ENCODE measurements at places on chromosomes 12 and 14. TPM values are rescaled to one million over a fixed set of nuclear protein-coding genes. Genes with fewer than 3 reads are reported as not detected.

GRCh38 chr14:24991821-24992220, 58.1 kb downstream of the STXBP6 start:
- H3K27ac ChIP-seq, result no peak overlapping the region
- no peak for DNase-seq
- H3K4me3 ChIP-seq, result no peak overlapping the region
- H3K36me3 ChIP-seq, result peaks cover 4% of the 10 kb centered on the region
- H3K4me1 ChIP-seq, result peaks cover 7% of the 10 kb centered on the region

Gene DCN
- total RNA-seq, result 1,906 TPM

DNA sequence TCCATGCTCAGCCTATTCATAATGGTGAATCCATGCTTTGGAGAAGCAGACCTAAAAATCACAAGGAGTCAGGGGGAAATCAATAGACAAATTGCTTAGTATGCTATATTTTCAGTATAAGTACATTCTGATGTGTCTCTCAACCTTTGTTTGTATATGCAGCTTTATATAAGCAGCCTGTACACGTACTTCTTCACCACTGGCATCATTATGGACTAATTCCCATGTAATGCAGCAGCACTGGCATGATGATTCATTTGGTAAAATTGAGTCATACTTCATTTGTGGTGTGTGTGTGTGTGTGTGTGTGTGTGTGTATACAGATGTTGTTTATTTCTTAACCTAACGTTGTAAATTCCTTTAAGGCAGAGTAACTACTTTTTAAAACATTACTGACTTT, 10.9 kb downstream of the DCP1B start:
- H3K4me1 ChIP-seq, result peaks cover 15% of the 10 kb centered on the region
- H3K27ac ChIP-seq, result peak overlapping the region; percentile 46

- H3K4me3 ChIP-seq, result no peak overlapping the region
- peak; percentile 71 for DNase-seq
- peaks cover 56% of the 10 kb centered on the region for H3K4me1 ChIP-seq
- H3K27ac ChIP-seq, result peak overlapping the region; percentile 86
- no peaks in the 10 kb centered on the region for H3K27me3 ChIP-seq
- no peaks in the 10 kb centered on the region for H3K36me3 ChIP-seq
These were observed 45.9 kb downstream of the TSPAN9 start for GRCh38 chr12:3122841-3123678.

DNA sequence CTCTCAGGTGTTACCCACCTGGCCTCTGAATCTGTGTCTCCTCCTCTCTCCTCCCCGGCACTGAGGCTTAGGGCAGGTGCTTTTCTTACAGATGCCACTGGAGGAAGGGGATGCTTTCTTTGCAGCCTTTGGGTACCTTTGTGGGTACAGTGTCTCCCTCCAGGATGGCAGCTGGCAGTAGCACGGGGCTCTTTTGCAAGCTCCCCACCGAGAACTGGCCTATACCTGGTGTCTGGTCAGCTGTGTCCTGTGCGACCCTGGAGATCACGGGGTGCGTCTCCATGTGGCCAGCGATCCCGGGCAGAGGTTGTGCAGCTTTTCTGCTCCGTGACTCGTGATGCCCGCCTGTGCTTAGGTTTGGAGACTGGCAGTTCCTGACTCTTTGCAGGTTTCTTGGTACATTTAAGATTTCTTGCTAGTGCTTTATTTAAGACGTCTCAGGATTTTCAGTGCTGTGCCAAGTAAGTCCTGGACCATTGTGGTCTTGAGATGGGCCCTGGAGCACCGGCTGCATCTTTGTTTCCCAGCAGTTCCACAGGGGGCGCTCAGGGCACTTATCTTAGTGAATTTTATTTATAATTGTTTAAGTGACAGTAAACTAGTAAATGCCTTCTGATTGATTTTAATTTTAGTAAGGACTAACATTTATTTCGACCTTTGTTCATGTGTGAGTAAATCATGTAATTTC, 68.9 kb downstream of the DDX51 start:
- H3K27me3 ChIP-seq, result no peaks in the 10 kb centered on the region
- no peak overlapping the region for H3K4me3 ChIP-seq
- no peak for DNase-seq

- no peak overlapping the region for H3K4me3 ChIP-seq
- peak overlapping the region; percentile 56 for H3K27ac ChIP-seq
- no peaks in the 10 kb centered on the region for H3K27me3 ChIP-seq
- no peak for DNase-seq
- H3K4me1 ChIP-seq, result peaks cover 15% of the 10 kb centered on the region
These were observed 98.0 kb downstream of the VCPKMT start for GRCh38 chr14:50018201-50018932.

- no peak overlapping the region for H3K27ac ChIP-seq
- H3K4me3 ChIP-seq, result no peak overlapping the region
- H3K27me3 ChIP-seq, result no peaks in the 10 kb centered on the region
- H3K36me3 ChIP-seq, result no peaks in the 10 kb centered on the region
- peaks cover 12% of the 10 kb centered on the region for H3K4me1 ChIP-seq
- no peak for DNase-seq
These were observed 6.1 kb upstream of the CD9 start for GRCh38 chr12:6193853-6194815.

DNA sequence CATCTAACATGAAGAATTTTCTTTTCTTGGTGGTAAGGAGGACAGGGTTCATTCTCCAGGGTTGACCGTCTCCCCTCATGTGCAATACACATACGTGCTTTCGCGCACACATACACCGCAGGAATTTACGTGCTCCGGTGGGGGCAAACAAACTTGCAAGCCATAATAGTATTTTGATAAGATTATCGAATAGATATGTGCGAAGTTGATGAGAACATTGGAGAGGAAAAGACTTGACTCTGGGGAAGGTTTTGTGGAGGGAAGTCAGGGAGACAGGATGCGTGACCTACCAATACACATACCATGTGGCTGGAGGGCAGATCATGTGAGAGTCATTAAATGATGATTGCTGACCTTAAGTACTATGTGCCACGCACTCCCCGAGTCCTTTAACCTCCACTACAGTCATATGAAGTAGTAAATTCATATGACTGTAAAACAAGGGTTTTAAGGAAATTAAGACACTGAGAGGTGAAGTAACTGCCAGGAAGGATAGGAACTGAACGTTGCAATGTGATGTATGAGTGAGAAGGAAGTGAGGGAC, 921 bp downstream of the RAD51B start:
- no peak overlapping the region for H3K4me3 ChIP-seq
- H3K27ac ChIP-seq, result no peak overlapping the region
- no peaks in the 10 kb centered on the region for H3K27me3 ChIP-seq
- no peaks in the 10 kb centered on the region for H3K4me1 ChIP-seq
- no peaks in the 10 kb centered on the region for H3K36me3 ChIP-seq
- DNase-seq, result no peak

Gene FAIM2
- 4.6 TPM for total RNA-seq

Gene PPP2R3C
- total RNA-seq, result 14.7 TPM

- DNase-seq, result no peak
- H3K4me3 ChIP-seq, result no peak overlapping the region
- H3K4me1 ChIP-seq, result no peaks in the 10 kb centered on the region
- H3K36me3 ChIP-seq, result no peaks in the 10 kb centered on the region
- H3K27me3 ChIP-seq, result no peaks in the 10 kb centered on the region
These were observed 2.9 kb downstream of the SLC15A4 start for GRCh38 chr12:128820723-128821432.

DNA sequence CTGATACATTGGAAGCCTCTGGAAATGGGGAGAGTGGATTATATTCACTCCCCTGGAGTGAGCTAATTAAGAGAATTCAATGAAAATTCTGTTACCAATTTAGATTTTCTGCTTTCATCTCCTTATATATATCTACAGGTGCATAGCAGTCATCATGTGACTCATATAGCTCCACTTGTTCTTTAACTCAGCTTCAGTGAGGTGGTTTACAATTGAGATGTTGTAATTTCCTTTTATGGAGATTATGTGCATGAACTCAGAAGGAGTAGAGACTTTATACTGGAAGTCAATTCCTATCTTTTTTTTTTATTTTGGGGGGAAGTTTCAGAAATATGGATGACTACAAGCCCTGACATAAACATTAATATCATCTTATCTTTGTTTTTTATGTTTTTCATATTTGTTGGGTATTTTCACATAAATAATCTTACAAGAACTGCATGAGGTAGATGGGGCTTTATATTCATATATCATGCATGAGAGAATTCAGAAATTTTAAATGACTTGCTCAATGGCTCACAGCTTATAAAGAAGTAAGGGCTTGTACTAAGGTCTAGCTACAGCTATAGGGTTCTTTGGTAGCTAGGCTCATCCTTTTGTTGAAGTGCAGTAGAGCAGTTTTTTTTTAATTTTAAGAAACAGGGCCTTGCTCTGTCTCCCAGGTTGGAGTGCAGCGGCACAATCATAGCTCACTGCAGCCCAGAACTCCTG, 92.3 kb upstream of the SCAF11 start:
- no peak for DNase-seq
- no peaks in the 10 kb centered on the region for H3K27me3 ChIP-seq
- no peak overlapping the region for H3K27ac ChIP-seq

Gene LRRC23
- total RNA-seq, result 15.6 TPM

DNA sequence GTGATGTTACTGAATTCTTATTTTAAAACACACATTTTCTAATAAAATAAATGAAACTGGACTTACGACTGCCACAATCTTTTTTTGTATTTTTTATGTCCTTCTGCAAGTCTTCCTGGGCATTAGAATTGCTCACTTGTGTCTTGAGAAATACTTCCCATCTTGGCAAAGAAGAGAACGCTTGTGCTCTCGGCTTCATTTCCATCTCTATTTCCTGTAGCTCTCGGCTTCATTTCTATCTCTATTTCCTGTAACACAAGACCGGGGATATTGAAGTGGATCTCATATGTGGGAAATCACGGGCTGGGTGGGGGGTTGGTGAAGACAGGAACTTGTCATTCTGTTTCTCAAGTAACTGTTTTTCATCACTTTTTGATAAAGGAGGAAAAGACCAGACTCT, 77.9 kb downstream of the EP400 start:
- H3K36me3 ChIP-seq, result peaks cover 80% of the 10 kb centered on the region
- H3K27me3 ChIP-seq, result no peaks in the 10 kb centered on the region
- H3K27ac ChIP-seq, result no peak overlapping the region

Gene FZD10
- 0.28 TPM for total RNA-seq
